ENCODE measurements at places on chromosomes 7 and 10. TPM values are rescaled to one million over a fixed set of nuclear protein-coding genes. Genes with fewer than 3 reads are reported as not detected.

MCMBP gene
- total RNA-seq = 69.5 TPM

STOX1 gene
- total RNA-seq = not detected

DNA sequence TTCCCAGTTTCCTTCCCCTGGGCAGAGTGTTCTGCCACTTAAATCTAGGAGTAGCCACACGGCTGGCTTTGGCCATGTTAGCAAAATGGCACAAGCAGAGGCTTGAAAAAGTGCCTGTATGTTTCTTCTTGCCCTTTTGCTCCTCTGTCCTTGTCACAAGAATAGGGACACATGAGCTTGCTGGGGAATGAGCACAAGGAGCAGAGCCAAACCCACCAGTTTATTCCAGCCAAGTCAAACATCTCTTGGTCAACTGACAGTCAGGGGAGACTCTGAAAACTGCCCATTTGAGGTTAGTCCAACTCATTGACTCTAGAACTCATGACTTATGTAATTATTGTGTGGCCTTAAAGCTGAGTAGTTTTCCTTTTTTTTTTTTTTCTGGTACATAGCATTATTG is 739.7 kb upstream of the FZD8 start:
- DNase-seq = no peak

DNA sequence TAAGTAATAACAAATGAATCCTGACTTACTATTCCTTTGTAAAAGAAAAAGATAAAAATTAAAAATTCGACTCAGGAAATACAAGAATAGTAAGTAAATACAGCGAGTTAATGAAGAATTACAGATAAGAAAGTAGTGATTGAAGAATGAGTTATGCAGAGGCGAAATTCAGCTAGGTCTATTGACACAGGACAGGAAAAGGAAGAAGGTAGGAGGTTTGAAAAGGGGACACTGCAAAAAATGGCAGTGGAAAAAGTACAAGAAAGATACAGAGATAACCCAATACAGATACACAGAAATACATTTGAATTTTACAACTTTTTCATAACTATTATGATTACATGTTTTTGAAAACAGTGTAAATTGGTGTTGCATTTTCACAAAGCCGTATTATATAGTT is 28.0 kb downstream of the JAZF1 start:
- DNase-seq = no peak

DNA sequence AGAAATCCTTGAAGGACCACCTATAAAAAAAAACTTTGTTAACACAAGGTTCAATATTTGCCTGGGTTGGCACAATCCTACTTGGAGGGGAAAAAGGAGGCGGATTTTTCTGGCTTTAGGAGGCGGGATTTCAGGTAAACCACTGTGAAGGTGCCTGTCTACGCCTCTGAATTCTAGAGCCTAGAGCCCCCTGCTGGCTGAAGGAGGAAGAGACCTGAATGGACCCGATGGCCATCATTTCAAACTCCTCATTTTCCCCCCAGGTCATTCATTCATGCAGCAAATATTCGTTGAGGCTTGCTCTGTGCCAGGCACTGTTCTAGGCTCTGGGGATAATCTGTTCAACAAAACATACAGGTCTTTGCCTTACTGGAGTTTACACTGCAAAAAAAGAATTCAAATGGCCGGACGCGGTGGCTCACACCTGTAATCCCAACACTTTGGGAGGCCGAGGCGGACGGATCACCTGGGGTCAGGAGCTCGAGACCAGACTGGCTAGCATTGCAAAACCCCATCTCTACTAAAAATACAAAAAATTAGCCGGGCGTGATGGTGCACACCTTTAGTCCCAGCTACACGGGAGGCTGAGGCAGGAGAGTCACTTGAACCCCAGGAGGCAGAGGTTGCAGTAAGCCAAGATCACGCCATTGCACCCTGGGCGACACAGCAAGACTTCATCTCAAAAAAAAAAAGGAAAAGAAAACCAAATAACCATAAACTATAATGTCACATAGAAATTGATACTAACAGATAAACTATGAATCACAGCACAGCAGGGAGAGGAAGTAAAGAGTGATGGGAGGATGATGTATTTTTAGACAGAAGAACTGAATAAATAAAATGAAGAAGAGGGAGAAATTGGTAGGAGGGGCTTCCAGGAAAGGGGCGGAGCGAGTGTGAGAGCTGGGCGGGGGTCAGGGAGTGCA is 90.1 kb upstream of the NFE2L3 start:
- peak; percentile 49 for DNase-seq

DNA sequence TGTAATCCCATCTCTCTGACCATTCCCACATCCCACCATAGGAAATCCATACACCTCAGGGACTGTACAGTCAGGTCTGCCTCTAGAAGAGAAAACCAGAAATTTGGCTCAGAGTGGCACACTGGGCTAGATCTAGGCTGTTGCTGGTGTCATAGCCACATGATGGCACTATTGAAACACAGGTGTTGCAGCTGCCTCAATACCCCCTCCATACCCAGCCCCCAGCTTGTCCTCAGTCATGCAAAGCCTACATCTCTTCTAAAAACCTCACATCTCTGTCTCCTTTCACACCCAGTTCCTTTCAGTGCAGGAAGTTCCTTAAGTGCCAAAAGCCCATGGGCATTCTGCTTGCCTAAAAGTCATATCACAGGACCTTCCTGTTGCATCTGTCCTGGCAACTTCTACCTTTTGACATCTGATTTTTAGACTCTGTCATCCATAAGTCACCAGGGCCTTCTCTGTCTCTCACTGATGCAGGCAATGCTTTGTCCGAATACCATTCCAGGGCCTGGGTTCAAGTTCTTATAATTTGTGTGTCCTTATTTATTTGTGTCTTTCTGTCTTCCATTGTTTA is 27.0 kb upstream of the HIBADH start:
- DNase-seq = no peak

ATRNL1 gene
- 431 TPM for total RNA-seq

OPALIN gene
- not detected for total RNA-seq

DNA sequence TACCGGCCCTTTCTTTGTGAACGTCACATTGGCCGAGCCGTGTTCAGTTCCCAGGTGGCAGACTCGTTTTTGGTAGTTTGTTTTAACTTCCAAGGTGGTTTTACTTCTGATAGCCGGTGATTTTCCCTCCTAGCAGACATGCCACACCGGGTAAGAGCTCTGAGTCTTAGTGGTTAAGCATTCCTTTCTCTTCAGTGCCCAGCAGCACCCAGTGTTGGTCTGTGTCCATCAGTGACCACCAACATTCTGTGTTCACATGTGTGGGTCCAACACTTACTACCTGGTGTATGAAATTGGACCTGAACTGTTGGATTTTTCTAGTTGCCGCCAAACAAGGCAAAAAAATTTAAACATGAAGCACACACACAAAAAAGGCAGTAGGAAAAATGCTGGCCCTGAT is 9.9 kb upstream of the CSGALNACT2 start:
- no peak for DNase-seq

GIMAP1 gene
- total RNA-seq = 7.4 TPM

DNA sequence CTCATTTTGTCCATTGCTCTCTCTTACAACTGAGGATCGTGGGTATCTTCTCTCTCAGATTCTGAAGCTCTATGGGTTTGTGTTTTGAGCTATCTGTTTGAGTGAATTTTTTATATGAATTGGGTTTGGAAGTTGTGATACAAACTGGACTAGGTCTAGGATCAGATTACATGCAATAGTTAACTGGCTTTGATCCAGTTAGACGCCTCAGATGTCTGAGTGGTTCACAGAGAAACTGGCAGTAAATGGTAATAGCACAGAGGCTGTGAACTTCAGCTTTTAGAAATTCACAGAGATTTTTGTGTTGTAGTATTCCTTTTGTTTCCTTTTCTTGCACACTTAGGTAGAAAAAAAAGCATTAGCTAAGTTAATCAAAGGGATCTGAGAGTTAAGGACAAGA is 12.7 kb upstream of the DNMBP start:
- DNase-seq = no peak

TCAF2 gene
- 12.1 TPM for total RNA-seq

GRCh38 chr10:124168581-124168980 is 75.2 kb upstream of the CHST15 start:
- no peak for DNase-seq

GRCh38 chr7:130669085-130669700 is 645 bp upstream of the COPG2 start:
- DNase-seq = no peak

DNA sequence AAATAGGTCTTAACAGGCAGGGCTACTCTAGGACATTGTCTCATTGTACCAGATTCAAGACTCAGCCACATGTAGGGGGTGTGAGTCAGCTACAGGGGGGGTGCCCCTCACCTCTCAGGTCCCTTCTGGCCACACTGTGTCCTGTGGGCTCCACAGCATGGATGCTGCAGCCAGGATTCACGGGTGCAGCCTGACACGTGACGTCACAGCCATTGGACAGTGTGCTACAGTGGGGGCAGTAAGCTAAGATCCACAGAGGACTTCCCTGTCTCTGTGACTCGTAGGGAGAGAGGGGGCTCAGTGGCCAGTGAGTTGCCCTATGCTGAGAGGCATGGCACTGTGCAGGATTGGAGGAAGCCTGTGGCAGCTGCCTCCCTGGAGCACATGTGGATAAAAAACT is 77.9 kb downstream of the TMEM178B start:
- DNase-seq = no peak

MYPN gene
- total RNA-seq = not detected

DNA sequence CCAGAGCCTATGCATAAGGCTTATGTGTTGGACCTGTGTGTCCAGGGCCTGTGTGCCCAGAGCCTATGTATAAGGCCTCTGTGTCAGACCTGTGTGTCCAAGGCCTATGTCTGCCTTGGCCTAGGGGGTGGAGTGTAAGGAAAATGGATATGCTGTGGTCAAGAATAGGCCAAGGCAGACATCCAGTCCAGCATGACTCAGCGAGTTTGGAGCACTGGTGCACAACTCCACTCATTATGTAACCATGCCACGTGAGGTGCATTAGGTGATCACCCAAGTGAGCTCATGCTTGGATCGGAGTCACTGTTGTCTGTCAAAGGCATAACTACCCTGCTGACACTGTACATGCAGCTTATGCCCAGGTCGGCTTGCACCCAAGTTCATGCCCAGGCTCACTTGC is 238.9 kb downstream of the CACNA2D1 start:
- no peak for DNase-seq

- DNase-seq = no peak
Measured at GRCh38 chr7:86942995-86943394, 116.5 kb downstream of the ELAPOR2 start.

Measured in uterus (tissue), 4 donors.